ENCODE measurements at places on chromosomes 7 and 10. TPM values are rescaled to one million over a fixed set of nuclear protein-coding genes. Genes with fewer than 3 reads are reported as not detected.

DNA sequence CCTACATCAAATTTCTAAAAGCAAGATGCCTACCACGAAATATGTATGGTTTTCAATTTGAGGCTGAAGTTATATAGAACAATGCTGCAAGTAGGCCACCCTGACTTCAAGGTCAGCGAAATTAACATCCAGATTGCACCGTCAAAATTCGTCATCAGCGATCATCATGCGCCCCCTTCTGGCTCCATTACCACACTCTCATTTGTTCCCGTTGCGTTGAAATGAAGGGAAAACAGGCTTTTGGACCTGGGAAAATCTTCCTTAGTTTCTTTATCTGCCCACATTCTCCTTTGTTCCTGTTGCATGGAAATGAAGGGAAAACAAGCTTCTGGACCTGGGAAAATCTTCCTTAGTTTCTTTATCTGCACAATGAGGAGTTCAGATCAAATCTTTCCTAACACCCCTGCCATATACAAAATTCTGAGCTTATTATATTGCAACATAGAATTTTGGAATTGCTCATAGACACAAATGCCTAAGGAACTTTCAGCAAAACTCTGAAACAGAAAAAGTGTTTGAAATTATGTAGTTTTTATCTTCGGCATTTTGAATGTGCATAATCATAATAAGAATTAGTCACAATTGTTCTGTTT is 98.2 kb upstream of the PRKCQ start:
- peak; percentile 41 for DNase-seq

Gene PLPP4
- total RNA-seq: 3.5 TPM

Gene KAZALD1
- 22.0 TPM for total RNA-seq

DNA sequence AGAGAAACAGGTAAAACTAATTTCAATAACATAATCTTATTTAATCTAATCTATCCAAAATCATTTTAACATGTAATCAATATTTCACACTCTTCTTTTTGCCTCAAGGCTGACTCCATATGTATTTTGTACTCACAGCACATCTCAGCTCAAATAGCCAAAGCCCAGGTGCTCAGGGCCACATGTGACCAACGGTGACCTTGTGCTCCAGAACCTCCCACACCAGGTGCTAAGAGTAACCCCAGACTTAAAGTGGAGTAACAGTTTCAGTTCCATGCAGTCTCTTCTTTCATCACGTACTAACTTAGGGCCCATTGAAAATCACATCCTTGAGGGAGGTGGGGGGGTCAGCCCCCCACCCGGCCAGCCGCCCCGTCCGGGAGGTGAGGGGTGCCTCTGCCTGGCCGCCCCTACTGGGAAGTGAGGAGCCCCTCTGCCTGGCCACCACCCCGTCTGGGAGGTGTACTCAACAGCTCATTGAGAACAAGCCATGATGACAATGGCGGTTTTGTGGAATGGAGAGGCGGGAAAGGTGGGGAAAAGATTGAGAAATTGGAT is 47.3 kb downstream of the NCAPG2 start:
- no peak for DNase-seq

Gene EN2
- 0.04 TPM for total RNA-seq

DNA sequence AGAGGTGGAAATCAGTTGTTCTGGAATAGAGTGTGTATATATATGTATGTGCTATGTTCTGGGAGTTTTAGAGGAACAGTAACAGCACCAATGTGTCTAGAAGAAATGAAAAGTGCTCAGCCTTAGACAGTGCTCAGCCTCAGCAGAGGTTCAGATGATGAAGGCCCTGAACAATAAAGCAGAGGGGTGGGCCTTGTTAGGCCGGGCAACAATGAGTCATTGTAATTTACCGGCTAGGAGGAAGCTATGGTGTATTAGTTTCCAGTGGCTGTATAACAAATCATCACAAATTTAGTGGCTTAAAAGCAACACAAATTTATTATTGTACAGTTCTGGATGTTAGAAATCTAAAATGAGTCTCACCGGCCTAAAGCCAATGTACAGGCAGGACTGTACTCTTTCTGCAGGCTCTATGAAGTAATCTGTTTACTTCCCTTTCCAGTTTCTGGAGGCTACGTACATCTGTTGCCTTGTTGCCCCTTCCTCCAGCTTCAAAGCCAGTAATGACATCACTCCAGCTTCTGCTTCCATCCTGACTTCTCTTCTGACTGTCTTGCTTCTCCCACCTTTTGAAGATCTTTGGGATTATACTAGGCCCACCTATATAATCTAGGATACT is 84.6 kb downstream of the CH25H start:
- DNase-seq: no peak

GRCh38 chr7:44845451-44845850 is 2.4 kb downstream of the H2AZ2 start:
- no peak for DNase-seq

DNA sequence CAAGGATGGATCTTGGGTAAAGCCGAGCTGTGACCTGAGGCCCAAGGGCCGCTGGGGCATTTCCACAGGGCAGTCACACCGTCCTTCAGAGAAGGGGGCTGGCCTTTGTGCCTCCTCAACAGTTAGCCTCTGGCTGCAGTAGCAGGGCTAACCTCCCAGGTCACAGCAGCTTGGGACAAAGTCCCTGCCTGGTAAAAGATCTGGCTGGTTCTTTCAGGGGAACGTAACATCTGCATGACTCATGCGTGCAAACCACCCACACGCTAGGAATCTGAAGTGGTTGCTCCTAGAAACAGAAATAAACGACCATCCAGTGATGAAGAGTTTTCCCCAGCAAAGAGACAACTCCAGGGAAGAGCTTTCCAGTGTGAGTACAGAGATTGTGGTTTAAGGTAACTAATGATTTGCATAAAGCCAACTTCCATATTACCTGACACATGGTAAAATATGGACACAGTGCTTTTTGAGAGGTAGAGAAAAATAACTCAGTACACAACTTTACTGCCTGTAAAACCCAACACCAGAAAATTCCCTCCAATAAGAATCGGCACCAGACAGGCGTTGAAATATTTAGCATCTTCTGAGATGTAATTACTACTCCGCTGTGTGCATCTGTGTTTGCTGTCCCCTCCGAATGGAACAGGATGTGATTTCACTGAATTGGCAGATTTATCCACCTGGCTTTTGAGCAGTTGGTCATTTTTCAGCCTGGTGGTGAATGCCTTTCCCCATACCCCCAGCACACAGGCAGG is 84.9 kb upstream of the ADRB1 start:
- DNase-seq: no peak

DNA sequence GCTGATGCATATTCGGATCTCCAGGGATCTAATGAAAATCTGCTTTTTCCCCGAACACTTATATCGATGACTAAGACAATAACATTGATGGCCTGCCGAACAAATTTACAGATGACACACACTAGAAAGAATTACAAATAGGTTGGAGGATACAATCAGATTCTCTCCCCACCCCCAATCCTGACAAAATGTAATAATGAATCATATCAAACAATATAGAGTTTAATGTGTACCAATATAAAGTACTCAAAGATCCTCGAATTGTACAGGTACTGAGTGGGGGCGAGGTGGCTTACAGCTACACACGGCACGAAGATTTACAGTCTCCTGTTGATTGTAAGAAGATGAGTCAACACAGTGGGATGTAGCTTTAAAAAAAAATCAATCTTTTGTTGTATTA is 182.7 kb upstream of the MKLN1 start:
- no peak for DNase-seq

DNA sequence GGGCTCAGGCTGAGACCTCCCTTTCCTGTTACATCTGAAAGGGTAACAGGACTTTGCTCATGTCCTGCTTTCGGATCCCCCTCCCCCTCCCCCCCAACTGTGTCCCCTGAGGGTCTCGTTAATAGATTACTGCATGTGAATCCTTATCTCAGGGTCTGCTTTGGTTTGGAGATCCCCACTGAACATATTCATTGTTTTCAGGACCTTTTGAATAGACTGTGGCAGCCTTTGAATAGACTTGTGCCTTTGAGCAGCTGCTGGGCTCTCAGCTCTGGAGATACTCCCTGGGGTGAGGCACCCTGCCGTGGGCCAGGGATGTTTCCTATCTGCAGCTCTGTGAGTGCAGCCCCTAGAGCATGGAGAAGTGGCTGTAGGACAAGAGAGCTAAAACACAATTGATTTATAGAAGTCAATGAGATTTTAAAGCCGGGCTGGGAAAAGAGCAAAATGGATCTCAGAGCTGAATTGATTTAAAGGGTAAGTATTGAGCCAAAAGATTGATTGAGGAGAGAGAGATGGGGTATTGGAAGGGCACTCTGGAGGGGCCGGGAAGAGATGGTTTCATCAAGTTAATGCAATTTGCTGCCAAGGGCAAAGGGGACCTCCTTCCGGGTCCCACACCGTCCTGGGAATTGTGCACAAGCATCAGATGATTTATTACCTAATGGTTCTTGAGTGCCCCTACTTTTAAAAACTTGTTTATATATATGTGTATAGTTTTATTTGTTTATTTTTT is 9.9 kb downstream of the ARHGAP22 start:
- DNase-seq: peak; percentile 74

Gene AOC1
- not detected for total RNA-seq

Gene AKR1D1
- not detected for total RNA-seq

Gene SEC61A2
- 11.0 TPM for total RNA-seq

DNA sequence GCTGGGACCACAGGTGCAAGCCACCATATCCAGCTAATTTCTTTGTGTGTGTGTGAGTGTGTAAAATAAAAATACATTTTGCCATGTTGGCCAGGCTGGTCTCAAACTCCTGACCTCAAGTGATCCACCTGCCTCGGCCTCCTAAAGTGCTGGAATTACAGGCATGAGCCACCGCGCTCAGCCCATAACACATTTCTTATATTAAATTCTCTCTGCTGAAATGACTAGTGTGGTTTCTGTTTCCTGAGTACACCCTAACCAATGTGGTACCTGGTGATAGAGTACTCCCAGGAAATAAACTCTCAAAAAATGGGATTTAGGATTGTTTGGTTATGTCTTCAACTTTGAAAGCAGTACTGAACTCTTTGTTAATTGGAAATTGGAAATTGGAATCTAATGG is 19.4 kb upstream of the FHIP2A start:
- DNase-seq: no peak

GRCh38 chr7:46948716-46949115 is 633.2 kb downstream of the TNS3 start:
- no peak for DNase-seq

Gene MYL10
- not detected for total RNA-seq

Gene MPP7
- total RNA-seq: 2.1 TPM

DNA sequence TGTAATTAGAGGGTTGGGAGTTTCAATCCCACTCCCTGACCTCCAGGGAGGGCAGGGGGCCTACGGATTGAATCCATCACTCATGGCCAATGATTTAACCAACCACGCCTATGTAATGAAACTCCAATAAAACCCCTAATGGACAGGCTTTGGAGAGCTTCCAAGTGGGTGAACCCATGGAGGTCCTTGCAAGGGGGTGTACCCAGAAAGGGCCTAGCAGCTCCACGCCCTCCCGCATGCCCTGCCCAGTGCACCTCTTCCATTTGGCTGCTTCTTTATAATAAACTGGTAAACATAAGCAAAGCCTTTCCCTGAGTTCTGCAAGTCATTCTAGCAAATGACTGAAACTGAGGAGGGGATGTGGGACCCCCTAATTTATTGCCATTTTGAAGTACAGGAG is 280.1 kb downstream of the FRMD4A start:
- no peak for DNase-seq

- no peak for DNase-seq
These were observed 2.1 kb upstream of the IDE start for GRCh38 chr10:92575961-92576360.

Gene DUSP5
- total RNA-seq: 25.1 TPM

GRCh38 chr10:21891439-21891838 is 112.1 kb downstream of the DNAJC1 start:
- no peak for DNase-seq

- no peak for DNase-seq
These were observed 587 bp upstream of the UNCX start for GRCh38 chr7:1232103-1232466.

GRCh38 chr10:86200269-86200668 is 166.3 kb downstream of the GRID1 start:
- DNase-seq: no peak

Gene TAS2R3
- 0.69 TPM for total RNA-seq

Gene KCNK18
- not detected for total RNA-seq

Gene OR6B1
- not detected for total RNA-seq

GRCh38 chr10:34547291-34547690 is 267.8 kb downstream of the PARD3 start:
- no peak for DNase-seq

DNA sequence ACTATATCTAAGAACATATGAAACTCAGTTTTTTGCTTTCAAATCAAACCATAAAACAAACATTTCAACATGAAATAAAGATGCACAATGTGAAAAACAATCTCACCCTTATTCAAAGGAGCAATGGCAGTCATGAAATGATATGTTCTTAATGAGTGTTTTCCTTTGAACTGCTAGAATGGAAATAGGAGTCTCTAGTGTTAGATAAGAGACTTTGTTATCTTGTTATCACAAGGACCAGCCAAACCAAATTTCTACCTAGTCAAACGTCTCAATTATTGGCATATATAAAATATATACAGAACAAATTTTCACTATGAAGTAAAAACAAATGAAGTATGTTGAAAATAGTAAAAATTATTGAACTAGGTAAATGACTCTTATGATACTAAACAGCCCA is 1.2 kb downstream of the VPS41 start:
- no peak for DNase-seq

GRCh38 chr7:130277763-130278643 is 11.3 kb downstream of the CPA2 start:
- peak; percentile 71 for DNase-seq

DNA sequence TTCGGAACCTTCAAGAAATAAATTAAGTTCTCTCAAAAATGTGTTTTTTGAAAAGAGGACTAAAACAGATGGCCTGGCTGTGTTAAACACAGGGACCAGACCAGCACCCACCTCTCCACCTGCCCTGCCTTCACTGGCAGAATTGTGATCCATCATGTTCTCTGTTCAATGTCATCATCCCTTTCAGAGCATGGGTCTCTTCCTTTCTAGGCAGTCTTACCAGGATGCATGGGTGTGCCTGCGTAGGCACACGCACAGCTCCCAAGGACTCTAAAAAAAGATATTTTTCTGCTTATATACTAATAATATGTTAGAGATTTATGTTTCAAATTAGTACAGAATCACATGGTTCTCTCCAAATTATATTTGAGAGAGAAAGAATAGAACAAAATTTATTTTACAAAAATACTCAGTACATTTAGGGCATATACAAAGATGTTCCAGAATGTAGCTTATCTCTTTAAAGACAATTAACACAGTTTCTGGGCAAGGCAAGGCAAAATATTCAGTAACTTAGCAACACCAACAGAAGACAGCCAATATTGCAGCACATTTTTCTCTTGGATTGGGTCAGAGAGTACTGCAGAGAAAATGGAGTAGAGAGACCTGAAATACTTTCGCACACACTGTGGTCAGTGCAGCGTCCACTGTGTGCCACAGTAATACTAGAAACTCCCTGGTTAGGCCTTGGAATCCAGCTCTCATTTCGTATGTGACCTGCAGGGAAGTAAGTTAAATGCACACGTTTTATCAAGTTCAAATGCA is 52.8 kb downstream of the EGFR start:
- no peak for DNase-seq

DNA sequence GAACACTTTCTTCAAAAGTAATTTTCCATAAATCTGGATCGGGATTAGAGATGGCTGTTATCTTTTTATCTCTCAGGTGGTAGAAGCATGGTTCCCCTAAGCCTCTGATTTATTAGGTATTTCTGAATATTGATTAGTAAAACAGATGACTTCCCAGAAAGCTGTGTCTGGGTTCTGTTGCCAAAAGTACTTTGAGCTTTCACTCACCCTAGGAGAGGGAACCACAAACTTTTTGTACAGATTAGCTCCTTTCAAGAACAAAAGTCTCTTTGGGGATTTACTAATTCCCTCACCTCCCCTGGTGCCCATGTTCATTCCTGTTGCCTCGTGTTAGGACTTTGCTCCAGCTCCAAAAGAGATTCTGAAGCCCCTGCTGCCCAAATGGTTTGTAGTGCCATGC is 46.7 kb upstream of the STRIP2 start:
- no peak for DNase-seq
